ENCODE measurements at places on chromosomes 12 and 14.

GRCh38 chr12:68364893-68365725 lies 32.9 kb upstream of the MDM1 start:
- DNase-seq: peak; percentile 25

GRCh38 chr14:69049675-69050074 lies 70.6 kb upstream of the ACTN1 start:
- no peak for DNase-seq

- DNase-seq: no peak
Observed at GRCh38 chr14:61188978-61189808, 91.9 kb downstream of the TMEM30B start.

DNA sequence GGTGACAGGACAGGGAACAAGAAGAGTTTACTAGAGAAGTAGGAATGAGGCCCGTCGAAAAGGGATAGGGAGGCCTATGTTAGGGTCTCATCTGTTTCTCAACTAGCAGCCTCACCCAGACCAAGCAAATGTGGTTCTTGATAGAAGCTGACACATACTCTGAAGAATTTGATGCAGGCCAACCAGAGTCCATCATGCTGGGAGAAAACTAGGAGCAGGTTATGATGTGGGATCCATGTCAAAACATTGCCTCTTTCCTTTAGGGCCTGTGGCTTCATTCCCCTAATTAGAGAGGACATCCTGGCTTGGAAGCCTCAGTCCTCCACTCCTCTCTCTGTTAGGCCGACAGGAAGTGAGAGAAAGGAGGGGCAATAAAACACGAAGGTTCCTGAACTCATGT lies 122.8 kb downstream of the NTF3 start:
- no peak for DNase-seq

GRCh38 chr12:117847371-117847770 lies 121.4 kb downstream of the KSR2 start:
- no peak for DNase-seq

GRCh38 chr14:104586832-104587620 lies 7.5 kb downstream of the C14orf180 start:
- DNase-seq: no peak

DNA sequence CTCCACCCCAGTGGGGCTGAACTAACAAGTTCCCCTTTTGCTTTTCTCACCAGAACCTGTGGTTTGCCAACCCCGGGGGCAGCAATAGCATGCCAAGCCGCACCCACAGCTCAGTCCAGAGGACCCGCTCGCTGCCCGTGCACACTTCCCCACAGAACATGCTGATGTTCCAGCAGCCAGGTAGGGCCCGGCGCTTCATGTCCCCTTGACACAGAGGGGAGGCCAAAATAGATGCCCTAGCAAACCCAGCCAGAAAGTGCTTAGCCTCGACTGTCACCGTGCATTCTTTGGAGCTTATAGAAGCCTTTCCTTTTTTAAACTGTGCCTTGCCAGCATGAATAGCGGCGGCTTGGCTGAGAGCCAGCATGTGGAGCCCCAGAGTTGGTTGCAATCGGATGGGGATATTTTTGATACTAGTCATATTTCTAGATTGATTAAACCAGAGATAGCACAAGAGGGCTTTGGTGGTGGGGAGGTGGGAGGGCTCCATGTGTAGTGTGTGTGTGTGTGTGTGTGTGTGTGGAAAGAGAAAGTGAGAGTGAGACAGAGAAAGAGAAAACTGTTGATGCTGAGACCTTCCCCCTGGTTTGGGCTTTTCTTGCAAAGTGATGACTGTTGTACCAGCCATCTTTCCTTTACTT lies 126.1 kb downstream of the GCH1 start:
- no peak for DNase-seq

DNA sequence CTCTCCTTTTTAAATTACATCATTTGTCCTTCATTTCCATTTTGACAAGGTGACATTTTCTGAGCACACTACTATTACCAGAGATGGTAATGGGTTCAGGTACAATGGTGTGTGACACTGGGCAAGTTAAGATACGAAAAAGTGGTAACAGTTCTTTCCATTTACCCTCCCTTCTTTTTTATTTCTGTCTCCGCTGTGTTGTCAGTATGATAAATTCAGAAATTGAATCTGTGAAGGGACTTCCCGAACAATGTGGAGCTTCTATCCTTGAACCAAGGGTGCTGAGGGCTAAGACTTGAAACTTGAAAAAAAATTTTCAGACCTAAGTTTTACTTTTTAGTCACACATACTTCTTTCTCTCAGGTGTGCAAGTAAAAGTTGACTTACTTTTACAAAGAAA lies 103.7 kb downstream of the ERC1 start:
- DNase-seq: no peak

DNA sequence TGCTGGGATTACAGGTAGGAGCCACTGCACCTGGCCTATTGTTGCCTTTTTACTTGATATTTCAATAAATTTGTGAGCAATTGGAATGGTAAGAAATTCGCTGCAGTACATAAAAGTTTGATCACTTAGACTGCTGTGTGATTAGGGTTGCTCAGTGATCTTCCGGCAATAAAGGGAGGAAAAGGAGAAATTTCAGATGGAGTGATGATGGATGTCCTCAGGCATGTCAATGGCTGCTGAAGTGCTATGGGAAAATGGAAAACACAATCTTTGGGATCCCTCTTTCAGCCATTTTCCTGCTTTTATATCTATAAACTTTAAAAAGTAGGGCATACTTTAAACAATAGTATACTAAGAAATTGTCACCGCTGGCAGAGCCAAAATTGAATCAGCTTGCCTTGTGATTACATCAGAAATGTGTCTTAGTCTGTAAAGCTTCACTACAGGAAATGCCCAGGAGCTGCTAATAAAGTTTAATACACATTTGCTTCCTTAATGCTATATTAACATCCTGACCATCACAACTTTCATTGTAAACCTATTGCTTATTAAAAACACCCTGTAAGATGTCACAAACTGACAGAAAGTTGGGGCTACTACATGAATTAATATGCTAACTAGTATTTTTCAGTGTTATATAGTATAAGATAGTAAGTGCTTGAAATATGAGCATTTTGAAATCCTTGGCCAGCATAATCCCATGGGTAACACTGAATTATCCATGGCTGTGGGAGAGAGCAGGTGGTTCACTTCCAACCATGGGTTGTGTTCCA lies 13.7 kb upstream of the FBXL14 start:
- DNase-seq: no peak

GRCh38 chr12:128286970-128287369 lies 20.0 kb downstream of the TMEM132C start:
- no peak for DNase-seq

DNA sequence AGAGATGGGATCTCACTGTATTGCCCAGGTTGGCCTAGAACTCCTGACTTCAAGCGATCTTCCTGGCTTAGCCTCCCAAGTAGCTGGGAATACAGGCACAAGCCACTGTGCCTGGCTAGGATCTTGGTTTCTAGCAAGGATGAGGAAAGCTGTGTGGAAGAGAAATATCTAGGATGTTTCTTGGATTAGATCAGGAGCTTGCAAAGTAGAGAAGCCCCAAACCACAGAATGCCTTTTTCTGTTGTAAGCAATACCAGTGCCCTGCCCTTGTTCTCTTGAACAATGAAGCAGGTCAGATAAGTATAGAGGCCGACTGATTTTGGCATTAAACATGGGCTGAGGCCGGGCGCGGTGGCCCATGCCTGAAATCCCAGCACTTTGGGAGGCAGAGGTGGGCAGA lies 44.3 kb upstream of the STRN3 start:
- no peak for DNase-seq

- DNase-seq: no peak
Observed at GRCh38 chr14:64409126-64409920, 21.2 kb downstream of the MTHFD1 start.

GRCh38 chr12:118650586-118650960 lies 274.2 kb downstream of the SUDS3 start:
- DNase-seq: no peak

Measured in activated CD4-positive, CD25-positive, alpha-beta regulatory T cell (primary cell).